Right lung (tissue), 10 donors: ENCODE measurements at places on chromosomes 11 and 22. TPM values are rescaled to one million over a fixed set of nuclear protein-coding genes. Genes with fewer than 3 reads are reported as not detected.

Gene CYP2D6
- 5.1 TPM for polyA plus RNA-seq

Gene ABCG4
- polyA plus RNA-seq, result 1.2 TPM

Gene MOV10L1
- 3.8 TPM for polyA plus RNA-seq

Gene POTEH
- polyA plus RNA-seq, result not detected

Gene RHBDD3
- polyA plus RNA-seq, result 23.2 TPM

Gene CTSW
- 4.8 TPM for polyA plus RNA-seq

Gene HBG2
- 5,001 TPM for polyA plus RNA-seq
